ENCODE measurements at places on chromosomes 13 and 19. TPM values are rescaled to one million over a fixed set of nuclear protein-coding genes. Genes with fewer than 3 reads are reported as not detected.

PCDH8 gene
- 0.44 TPM for total RNA-seq

PNMA8C gene
- 0.44 TPM for total RNA-seq

PSG6 gene
- total RNA-seq = 0.53 TPM

ZNF724 gene
- total RNA-seq = 6.6 TPM

ZNF865 gene
- 1.2 TPM for total RNA-seq

DNA sequence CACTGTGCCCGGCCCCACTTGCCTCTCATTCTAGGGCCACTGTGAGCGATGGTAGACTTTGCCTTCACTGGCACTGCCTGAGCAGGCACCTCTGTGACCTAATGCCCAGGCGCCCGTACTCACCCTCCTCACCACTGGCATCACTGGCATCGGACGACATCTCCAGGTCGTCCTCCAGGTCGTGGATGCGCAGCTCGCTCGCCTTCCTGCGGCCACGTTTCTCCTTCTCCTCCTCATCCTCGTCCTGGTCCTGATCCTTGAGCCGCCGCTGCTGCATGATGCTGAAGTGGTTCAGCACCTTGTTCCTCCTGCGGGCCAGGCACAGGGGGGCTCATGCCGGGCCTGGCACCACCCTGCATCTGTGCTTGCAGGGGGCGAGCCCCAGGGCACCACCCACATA, 7.5 kb upstream of the PSPN start:
- no peak for DNase-seq

- no peak for DNase-seq
Observed at GRCh38 chr13:63901630-63902029, 2486.0 kb upstream of the PCDH20 start.

DNA sequence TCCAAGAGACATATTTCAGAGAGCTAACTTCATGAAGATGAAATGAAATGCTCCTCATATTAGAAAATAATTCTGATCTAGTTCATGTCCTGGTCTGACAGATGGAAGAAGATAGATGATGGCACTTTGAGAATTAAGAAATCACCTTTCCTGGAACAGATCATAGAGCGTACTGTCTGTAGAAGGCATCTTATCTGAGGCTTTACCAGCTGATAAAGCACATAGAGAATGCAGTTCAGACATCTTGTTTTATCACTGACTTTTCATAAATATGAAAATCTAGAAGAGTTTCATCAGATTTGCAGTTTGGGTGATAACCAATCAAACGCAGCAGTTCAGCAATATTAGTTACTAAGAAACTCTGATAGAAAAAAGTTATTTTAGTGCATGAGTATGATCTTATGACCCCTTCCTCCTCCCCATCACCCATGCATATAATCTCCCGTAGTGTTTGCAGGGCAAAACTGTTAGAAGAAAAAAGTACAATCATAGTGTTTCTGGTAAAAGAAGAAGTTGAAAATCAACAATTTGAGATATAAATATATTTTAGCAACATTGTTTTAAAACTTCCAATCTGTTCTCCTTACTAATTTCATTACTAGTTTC, 585.2 kb downstream of the PCDH9 start:
- DNase-seq = no peak

GRCh38 chr13:51332566-51333361, 6.7 kb upstream of the SERPINE3 start:
- no peak for DNase-seq

DNA sequence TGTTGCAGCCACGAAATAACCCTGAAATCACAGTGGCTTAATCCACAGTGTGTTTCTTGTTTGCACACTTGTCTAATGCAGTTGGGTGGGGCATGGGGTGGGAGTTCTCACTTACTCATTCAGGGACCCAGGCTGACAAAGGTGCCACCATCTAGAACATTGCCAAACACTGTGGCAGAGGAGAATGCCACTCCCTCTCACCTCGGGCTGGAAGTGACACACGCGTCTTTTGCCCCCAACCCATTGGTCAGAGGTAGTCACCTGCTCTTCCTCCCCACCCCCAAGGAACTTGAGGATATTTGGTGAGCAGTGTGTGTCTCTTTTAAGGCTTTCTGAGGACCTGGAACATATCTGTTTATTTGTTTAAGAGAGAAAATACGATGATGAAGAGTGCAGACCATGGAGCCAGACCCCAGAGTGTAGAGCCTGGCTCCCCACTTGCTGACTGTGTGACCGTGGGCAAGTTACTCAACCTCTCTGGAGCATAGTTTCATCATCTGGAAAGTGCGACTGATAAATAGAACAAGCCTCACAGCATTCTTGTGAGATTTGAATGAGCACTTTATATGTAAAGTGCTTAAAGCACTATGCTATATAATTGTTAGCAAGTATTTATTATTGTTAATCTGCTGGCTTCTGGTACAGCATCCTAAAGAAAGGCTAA, 17.4 kb downstream of the GPR183 start:
- no peak for DNase-seq

GRCh38 chr19:37309834-37310575, 60.9 kb upstream of the ZNF527 start:
- DNase-seq = no peak

All from muscle of leg (tissue), 16 donors.